ENCODE measurements at places on chromosomes 16 and 17.

GRCh38 chr16:28497861-28498599, 3.6 kb downstream of the APOBR start:
- DNase-seq: no peak

GRCh38 chr16:2235234-2235651, 1.0 kb upstream of the DNASE1L2 start:
- no peak for DNase-seq

GRCh38 chr16:57610611-57611010, 17.8 kb upstream of the ADGRG1 start:
- DNase-seq: no peak

DNA sequence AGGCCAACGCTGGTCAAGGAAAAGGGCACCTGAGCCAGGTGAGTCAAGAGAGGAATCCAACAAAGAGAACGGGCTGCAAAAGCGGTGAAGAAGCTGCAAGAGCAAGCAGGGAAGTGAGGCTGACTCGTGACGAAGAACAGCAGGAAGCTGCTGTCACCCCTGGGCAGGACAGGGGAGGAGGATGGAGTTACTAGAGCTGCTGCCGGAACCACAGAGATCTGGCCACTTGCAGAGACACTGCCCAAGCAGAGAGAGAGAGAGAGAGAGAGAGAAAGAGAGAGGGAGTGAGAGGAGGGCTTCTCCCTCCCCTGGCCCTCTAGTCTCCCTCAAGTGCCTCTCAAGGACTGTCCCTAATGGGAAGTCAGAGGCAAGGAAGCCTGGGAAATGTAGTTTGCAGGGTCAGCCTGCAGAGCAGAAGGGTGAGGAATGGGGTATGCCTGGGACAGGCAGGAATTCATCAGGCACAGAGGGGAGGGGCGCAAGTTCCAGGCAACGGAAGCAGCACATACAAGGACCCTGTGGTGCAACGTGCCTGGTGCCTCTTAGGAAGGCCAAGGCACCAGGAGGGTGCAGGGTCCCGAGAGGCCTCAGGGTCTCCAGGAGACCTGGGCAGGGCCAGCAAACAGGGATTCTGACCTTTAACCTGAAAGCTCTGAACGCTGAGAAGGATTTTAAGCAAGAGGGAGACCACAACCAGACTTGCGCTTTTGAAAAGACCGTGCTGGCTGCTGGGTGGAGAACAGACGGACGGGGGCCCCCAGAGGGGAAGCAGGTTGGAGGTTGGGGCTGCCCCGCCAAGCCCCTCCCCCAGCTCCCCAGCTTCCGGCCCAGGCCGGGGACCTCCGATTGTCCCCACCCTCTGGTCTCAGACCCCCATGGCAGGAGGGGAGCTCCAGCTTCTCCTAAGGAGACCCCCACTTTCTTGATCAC, 45.8 kb upstream of the CIBAR2 start:
- no peak for DNase-seq

DNA sequence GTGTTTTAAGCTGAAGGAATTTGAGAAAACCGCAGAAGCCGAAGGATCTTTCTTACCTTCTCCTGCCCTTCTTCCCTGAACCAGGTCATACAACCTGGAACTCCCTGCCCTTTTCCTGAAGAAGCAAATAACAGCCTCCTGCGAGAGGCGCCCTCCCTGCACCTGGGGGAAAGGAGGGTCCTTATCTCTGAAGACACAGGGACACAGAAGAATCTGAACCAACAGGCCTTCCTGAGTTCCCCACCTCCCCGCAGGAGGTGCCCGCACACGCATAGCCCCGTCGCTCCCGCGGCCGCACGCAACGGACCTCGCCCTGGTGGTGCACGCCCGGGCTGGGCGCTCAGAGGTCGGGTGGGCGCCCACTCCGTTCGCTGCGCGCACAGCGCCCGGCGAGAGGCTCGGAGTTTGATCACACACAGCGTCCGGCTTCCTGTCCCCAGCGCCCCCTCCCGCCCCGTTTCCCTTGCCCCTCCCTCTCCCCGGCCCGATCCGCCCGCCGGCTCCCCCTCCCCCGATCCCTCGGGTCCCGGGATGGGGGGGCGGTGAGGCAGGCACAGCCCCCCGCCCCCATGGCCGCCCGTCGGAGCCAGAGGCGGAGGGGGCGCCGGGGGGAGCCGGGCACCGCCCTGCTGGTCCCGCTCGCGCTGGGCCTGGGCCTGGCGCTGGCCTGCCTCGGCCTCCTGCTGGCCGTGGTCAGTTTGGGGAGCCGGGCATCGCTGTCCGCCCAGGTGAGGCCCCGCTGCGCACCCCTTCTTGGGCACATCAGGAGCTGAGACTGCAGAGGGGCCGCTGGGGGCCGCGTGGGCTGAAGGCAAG, at the start of gene TNFSF12:
Gene TNFSF12, plus strand, starts transcription at position 474 of the 816 bp plus-strand sequence. Its CDS starts 96 bp downstream, at position 570.
- DNase-seq: peak; percentile 54

DNA sequence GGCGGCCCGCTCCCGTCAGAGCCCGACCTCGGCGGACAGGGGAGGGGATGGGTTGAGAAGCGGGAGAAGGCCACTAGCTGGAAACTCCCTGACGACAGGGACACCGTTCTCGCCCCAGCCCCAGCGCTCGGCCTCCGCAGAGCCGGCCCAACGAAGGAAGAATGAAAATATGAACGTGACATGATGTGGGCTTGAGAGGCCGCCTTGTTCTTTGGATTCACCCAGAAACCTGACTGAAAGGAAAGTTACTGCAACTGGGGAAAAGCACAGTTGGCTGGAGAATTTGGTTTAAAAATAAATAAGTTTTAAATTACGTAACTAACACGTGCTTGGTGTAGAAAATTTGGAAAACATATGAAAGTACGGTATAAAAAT, 21.1 kb downstream of the NPTX1 start:
- no peak for DNase-seq

- DNase-seq: no peak
Observed at GRCh38 chr17:64273006-64273405, 9.9 kb upstream of the TEX2 start.

DNA sequence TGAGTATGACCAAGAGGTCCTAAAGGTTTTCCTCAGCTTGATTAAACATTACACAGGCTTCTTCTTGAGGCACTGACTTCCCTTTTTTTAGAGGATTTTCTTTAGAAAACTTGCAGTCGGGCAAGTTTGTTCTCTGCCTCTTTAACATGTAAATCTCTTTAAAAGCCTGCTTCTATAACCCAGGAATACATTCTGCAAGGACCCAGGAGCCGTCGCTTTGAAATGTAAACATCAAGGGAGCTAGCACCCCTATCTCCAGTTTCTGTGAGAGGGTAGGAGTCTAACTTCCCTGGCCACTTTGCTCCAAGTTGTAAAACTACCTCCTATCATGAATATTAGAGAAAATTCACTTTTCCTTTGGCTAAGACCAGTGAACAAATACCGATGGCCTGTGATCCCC, 201.5 kb upstream of the CPHXL start:
- no peak for DNase-seq

GRCh38 chr17:50771991-50772785, 4.9 kb upstream of the ANKRD40CL start:
- no peak for DNase-seq

DNA sequence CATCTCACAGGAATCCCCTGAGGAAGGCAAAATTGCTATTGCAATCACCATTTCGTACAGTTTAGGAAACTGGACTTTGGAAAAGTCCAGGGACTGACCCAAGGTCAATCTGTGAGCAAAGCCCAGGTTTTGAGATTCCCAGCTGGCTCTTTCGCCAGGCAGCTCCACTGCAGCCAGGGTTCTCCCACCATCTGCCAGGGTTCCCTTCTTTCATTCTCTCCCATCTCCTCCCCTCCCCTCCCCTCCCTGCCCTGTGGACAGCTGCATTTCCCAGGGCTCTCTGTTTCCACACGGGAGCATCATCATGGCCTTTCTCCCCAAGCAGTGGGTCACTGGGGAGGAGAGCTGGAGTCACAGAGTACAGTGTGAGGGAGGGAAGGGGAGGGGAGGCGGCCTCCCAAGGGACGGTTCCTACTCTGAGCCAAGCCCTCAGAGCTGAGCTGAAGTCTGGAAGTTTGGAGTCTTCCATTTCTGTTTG, 11.9 kb upstream of the GSDMA start:
- no peak for DNase-seq

GRCh38 chr16:29825145-29826044, 5.1 kb downstream of the MVP start:
- DNase-seq: no peak

DNA sequence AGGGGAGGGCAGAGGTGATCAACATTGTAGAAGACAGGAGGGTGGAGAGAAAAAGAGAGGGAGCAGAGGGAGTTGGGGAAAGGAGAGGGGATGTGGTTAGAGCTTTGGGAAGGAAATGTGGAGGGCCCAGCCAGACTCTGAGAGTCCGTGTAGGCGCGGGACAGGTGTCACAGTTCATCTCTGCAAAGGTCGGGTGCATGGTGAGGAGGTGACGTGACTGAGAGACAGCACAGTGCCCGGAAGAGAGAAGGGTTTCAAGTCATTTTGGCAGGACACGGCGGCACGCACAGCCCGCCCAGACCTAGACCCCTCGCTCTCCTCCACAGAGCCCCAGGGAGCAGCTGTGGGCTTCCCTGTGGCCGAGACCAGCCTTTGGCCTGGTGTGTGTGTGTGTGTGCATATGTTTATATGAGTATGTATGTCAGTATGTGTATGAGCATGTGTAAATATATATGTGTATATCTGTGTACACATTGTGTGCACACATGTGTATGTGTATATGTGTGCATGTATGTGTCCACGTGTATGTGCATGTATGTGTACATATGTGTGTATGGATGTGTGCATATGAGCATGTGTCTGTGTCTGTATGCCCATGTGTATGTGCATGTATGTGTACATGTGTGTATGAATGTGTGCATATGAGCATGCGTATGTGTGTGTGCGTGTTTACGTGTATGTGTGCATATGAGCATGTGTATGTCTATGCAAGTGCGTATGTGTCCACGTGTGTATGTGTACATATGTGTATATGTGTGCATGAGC, 104.6 kb downstream of the SEC14L1 start:
- DNase-seq: no peak

DNA sequence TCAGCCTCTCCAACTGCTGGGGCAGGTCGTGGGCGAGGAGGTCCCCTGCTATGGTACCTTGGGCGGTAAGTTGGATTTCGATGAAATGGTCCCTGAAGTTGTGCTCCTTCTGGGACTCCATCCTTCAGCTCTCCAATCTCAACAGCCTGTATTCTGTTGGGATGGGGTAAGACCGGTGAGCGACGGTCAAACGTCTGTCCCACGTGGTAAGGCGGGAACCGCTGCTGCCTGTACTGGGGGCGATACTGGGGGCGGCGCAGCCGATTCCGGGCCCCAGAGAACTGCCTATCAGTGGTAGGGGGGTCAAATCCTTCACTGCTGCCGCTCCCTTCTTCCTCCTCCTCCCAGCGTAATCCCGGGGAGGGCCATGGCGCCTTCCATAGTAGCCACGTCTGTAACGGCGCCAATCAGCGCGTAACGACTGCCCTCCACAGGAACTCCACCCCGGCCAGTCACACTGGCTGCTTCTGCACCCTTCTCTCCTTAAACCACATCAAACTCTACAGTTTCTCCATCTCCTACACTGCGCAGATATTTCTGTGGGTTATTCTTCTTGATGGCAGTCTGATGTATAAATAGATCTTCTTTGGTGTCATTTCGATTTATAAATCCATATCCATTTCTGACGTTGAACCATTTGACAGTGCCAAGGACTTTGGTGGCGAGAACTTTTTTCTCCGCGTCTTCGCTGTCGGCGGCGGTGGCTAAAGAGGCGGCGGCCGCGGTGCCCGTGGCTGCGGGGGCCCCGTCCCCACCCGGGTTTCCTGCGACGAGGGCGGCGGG, 41.1 kb downstream of the AHSP start:
- DNase-seq: no peak

DNA sequence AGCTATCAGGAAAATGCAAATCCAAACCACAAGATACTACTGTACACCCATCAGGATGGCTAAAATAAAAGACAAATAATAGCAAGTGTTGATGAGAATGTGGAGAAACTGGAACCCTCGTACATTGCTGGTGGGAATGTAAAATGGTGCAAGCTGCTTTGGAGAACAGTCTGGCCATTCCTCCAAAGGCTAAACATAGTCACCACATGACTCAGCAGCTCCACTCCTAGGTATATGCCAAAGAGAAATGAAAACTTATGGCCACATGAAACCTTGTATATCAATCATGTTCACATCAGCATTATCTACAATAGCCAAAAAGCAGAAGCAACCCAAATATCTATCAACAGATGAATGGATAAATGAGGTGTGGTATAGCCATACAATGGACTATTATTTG, 28.5 kb downstream of the VAC14 start:
- no peak for DNase-seq

GRCh38 chr16:74462361-74462760, 41.1 kb upstream of the CLEC18B start:
- no peak for DNase-seq

GRCh38 chr17:46024590-46024989, 25.5 kb downstream of the STH start:
- DNase-seq: no peak

DNA sequence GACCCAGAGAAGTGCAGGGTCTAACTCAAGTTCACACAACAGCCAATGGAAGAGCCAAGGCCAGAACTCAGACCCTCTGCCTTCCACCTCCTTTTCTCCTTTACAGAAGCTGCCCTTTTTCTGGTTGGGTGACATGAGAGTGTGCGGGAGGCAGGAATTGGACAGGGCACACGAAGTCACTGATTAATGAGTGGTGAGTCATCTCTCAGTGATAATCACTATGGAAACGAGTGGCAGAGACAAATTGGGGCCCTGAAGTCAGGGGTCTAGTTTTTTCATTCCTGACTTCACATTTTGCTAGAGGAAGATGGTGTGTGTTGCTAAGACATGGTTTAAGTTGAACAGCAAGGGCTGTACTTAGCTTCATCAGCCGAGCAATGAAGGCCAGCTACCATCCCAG, 312.7 kb upstream of the CCL2 start:
- no peak for DNase-seq

DNA sequence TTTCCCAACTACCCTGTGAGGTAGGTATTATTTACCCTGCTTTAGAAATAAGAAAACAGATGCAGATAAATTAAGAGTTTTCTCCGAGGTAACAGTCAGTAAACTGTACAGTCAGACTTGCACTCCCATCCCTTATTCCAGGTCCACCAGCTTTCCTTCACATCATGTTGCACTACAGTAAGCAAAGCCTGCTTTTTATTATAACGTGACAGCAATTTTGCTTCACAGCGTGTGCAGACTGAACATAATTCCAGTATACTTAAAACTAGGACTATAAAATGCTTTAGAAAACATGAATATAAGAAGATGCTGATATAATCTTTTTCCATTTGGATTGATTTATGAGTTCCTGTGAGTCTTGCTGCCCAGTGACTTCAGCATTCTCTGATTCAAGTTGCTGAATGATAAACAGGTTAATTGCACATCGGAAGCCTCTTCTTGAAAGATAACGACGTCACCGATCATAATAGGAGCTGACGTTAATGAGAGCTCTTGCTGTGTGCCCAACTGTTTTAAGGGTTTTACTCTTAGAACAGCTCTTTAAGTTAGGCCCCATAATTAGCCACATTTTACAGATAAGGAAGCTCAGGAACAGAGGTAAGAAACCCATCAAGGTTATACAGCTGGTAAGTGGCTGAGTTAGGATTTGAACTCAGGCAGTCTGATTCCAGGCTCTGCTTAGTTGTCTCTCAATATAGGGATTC, 1.4 kb downstream of the LIG3 start:
- DNase-seq: no peak

- DNase-seq: no peak
Observed at GRCh38 chr16:23351360-23351759, 49.3 kb downstream of the SCNN1B start.

GRCh38 chr16:1863681-1864460, 8.1 kb downstream of the MEIOB start:
- DNase-seq: no peak

- DNase-seq: no peak
Observed at GRCh38 chr16:82562183-82562683, 64.5 kb upstream of the CDH13 start.
